Esophagus muscularis mucosa (tissue), 4 donors: ENCODE measurements at places on chromosomes 1 and 21. TPM values are rescaled to one million over a fixed set of nuclear protein-coding genes. Genes with fewer than 3 reads are reported as not detected.

The FAM167B gene
- total RNA-seq, result 5.6 TPM

DNA sequence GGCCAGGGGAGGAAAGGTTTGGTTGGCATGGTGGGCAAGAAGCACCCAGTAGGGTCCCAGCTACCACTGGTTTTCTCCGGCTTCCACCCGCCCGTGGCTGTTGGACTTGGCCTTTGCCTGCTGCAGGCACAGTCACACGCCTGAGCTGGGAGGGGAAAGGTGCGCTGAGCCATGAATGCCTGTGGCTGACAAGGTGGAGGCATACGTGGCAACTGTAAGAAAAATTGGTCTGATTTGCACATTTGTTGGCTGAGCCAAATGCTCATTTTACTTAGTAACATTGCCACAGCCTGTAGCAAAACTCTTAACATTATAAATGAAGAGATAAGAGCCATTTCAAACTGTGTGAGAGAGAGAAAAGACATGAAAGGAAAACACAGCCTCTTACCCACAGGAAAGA is 191.6 kb downstream of the PTPRC start:
- no peak for DNase-seq

DNA sequence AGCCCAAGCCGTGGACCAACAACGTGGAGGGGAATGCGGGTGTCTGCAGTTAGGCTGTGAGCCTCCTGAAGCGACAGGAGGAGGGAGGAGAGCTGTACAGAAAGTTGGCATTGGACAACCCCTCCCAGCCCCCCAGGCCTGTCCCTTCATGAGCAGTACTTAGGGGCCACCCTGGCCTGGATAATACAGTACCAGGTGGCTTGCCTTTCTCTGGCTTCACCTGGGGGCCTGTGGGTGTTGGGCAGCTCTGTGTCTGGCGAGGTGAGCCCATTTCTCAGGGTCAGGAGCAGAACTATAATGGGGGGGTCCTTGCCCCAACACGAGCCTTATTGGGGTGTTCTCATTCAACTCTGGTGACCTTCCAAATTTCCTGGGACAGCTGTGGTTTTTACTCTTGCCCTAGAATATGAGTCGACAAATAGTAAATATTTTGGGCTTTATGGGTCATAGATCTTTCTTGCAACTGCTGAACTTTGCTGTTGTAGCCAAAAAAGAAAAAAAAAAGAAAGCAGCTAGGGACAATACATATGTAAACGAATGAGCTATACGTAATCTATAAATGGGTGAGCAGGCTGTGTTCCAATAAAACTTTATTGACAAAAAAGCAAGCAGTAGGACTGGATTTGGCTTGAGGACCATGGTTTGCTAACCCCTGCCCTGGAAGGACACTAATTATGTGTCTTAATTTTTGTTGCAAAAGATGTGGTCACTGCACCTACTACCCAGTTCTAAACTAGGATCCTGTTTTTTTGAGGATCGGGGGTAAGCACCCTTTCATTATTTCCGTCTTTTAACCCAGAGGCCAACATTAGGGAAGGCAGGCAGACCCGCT is 11.4 kb downstream of the COQ8A start:
- no peak for DNase-seq

- no peak for DNase-seq
These were observed 24.0 kb downstream of the MRAP start for GRCh38 chr21:32322676-32323075.

DNA sequence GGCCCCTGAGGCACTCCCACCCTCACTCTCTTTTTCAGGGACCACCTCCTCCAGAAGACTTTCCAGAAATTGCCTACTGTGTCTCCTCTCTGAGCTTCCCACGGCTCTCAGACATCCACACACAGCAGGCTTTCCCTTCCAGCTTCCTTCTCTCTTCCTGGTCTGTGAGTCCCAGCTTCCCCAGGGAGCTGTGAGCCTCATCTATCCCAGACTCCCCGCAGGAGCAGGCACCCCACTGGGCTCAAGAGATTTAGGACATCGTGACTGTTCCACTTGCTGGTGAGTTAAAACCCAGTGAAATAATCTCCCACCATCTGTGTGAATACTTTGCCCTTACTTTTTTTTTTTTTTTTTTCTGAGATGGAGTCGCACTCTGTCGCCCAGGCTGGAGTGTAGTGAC is 22.0 kb upstream of the PRELP start:
- DNase-seq, result no peak

The COL6A1 gene
- total RNA-seq, result 1,327 TPM

GRCh38 chr1:20271498-20272400 is 18.9 kb upstream of the VWA5B1 start:
- no peak for DNase-seq

The FALEC gene
- total RNA-seq, result not detected

GRCh38 chr1:1507305-1507704 is 4.7 kb upstream of the ATAD3A start:
- no peak for DNase-seq

GRCh38 chr1:35939484-35939883 is 8.6 kb downstream of the AGO3 start:
- DNase-seq, result no peak

DNA sequence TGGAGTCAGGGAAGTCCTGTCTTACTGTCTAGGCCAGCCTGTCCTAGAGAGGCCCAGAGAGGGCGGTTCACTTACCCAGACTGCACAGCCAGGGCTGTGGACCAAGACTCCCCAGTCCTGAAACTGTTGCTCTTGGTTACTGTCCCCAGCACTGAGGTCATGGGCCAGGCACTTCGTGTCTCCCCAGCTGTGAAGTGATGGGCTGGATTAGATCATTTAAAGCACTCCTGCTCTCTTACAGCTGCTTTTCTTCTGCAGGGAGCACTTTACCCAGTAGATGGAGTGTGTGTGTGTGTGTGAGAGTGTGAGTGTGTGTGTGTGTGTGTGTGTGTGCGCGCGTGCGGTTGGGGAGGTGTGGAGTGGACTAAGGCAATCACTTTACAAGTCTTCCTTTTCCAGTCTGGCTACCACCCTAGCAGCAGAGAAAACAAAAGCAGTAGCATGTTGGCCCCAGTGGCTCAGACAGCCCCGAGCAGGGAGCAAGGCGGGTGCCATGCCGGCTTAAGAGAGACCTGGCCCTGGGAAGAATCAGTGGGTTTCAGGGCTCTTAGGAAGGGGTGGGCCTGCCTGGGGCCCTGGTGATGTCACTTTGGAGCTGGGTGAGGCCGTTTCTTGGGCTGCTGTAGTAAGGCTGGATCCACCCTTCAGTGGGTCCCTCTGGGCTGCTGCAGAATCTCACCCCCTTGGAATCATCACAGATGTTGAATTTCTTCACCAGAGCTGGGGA is 2.4 kb downstream of the SPSB1 start:
- no peak for DNase-seq

DNA sequence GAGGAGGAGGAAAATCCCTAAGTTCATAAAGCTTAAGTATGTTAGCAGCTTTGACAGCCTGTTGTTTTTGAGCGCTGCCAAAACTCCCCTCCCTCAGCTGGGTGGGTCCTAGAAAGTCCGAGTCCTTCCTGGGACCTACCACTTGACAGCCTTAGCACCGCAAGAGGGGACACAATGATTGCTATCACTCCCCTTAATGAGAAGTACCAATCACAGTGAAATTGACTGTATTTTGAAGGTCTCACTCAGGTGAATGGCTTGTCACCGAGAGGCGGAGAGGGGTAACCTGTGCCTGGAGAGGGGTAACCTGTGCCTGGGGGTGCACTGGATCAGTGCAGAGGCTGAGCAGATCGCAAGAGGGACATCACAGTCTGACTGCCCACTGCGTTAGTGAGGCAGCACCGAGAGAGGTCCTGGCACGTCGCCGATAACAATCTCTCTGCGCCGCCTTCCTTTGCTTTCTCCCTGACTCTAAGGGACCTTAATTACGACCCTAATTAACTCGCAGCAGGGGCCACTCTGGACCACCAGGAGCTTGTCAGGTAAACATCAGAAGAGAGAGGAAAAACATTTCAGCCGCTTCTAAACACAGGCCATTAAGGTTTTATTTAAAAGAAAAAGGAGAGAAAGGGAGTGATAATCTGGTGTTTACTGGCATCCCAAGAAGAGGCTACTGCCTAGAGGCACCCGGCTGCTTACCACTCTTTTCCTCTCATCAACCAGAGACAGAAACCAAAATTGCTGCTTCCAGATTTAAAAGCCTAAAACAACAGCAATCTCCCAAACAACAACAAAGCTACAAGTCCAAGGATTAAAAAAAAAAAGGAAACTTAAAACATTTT is 25.7 kb upstream of the KCNK1 start:
- no peak for DNase-seq

- DNase-seq, result no peak
These were observed 48.3 kb downstream of the CTTNBP2NL start for GRCh38 chr1:112444269-112444668.

DNA sequence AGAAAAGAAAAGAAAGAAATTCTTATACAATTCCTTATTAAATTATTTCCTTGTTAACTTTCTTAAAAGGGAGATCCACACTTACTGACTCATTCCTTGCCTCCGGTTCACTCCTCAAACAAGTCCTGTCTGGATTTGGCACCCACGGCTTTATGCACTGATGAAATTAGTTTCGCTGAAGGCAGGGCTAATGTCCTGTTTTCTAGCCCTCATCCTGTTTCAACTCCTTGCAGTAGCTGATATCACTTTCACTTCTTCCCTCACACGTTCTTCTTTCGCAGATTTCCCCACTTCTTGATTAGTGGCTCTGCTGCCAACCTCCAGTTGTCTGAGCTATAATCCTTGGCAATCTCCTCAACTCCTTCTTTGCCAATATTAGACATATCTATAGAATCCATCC is 215.2 kb downstream of the URB2 start:
- no peak for DNase-seq

GRCh38 chr1:82445827-82446226 is 645.1 kb downstream of the ADGRL2 start:
- no peak for DNase-seq

The SLC1A7 gene
- total RNA-seq, result 0.45 TPM

The DNASE2B gene
- total RNA-seq, result not detected

DNA sequence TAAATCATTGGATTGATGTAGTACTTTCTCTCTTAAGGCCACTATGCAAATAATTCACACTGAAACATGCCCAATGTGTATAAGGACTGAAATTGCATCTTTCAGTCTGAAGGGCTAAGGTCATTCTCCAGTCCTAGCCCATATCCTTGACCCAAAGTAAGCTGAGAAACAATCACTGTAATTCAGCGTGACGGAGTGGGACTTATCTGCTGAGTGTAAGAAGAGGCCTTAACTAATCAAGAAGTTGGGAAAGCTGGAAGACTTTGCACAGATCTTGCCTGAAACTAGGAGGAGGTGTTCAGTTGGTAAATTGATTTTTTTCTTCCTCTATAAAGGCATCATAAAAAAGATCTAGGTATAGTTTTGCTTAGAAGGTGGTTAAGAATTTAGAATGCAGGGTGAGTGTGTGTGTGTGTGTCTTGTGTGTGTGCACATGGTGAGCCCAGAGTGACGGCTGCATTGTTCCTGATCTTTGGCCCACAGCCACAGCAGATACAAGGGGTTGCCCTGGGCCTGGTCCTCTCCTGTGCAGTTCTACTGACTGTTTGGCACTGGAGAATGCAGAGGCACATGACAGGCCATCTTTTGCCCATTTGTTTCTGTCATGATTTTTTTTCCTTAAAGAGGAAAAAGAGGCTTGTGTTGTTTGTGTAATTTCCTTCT is 13.3 kb upstream of the PPP2R5A start:
- DNase-seq, result no peak

The MAP3K21 gene
- 0.66 TPM for total RNA-seq

DNA sequence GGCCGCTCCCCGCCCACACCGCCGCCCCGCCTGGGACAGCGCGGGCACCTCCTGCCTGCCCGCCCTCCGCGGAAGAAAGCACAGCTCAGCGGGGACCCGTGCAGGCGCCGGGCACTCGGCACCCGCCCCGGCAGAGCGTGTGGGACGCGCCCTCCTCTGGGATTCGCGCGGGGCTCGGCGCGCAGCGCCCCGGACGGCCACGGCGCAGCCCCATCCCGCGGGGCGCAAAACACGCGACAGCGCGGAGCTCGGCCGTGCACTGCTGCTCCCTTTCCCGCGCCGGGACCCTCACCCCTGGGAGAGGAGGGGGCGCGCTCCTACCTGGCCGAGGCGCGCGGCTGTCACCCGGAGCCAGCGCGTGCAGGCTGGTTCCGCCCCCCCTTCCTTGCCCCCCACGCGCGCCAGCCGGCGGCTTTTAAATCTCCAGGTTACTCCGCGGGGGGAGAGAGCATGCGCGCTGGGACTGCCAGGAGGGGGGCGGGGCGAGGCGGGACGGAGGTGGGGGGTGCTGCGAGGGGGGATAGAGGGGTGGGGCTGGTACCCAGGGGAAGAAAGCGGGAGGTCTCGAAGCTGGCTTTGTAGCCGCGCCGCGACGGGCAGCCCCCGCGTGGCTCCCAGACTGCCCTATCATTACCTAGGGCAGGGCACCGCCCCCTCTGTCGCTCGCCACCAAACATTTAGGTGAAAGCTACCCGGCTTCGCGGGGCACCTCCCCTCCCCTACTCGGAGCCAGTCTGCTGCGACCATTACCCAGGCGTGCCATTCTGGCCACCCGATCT is at the start of gene SLC45A3:
Gene SLC45A3, minus strand, starts transcription at position 437 of the 779 bp plus-strand sequence. CDS start 15,853 bp downstream, outside the sequence.
- no peak for DNase-seq

The KDM5B gene
- 31.9 TPM for total RNA-seq

GRCh38 chr1:212396638-212397037 is 18.0 kb downstream of the PACC1 start:
- no peak for DNase-seq

- no peak for DNase-seq
These were observed 1.3 kb downstream of the USP24 start for GRCh38 chr1:55213885-55214211.

- DNase-seq, result no peak
These were observed 27.0 kb upstream of the NPL start for GRCh38 chr1:182762536-182762935.

The RAB3B gene
- 0.42 TPM for total RNA-seq

DNA sequence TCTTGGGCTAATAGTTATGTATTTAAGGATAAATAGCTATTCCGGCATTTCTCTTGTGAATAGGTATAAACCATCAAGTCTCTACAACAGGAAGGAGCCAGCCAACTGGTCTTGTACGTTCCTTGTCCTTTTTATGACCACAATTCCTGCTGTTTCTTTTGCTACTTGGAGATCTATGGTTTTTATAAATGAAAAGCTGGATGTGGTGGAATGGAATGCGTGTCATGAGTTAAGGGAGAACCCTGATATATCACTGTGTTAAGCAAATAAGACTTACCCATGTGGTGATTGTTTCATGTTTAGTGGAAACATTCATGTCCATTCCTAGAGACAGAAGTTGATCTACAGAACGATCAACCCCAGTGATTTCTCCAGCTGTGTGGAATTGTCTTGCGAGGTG is 282.1 kb downstream of the RPS6KC1 start:
- no peak for DNase-seq

GRCh38 chr1:54355931-54356679 is 50.1 kb downstream of the SSBP3 start:
- no peak for DNase-seq
